Activated CD4-positive, alpha-beta T cell treated with anti-CD3 and anti-CD28 coated beads for 36 hours (primary cell): ENCODE measurements at places on chromosomes 12 and 14.

DNA sequence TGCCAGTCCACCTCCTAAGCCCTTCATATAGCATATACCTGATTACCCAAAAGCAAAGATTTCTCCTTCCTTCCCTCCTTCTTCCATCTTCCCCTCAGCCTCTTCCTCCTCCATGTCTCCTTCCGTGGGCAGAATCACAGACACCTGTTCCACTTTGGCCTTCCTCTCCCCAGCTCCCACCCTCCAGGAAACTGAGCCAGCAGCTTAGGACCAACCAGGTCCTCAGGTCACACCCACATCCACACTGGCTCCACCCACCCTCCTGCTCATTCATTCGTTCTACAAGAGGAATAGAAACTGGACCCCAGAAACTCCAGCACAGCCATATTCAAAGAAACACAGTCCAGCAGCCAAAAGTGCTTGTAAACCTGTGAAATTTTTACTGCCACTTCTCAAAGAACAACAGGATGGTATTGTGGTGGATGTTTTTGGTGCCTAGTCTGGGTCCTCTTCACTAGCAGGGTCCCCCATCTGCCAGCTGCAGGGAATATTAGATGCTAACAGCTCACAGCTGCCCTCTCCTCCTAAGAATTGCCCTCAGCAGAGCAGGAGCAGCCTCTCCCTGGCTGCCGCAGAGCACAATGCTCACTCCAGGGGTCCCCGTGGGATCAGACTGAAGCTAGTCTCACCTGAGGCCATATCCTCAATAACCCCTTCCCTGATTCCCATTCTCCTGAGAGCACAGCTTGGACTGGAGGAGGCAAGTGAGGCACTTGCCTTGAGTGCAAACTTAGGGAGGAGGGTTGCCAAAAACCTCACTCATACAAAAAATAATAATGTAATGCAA is 18.4 kb downstream of the CMKLR1 start:
- DNase-seq = no peak

DNA sequence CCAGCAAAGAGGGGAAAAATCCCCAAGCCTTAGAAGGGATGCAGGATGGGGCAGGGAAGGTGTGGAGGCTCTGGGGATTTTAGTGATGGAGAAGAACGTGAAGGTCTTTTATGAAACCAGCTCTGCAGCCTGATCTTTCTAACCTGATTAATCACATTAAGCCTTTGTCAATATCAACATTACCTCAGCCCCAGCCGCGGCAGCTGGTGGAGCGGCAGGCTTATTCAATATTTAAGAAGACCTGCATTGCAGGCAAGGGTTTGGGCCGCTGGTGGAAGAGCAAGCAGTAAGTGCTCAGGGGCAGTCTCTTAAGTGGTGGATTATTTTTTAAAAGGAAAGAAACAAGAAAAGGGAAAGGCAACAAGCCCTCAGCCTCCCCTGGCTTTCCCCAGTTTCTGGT is 16.6 kb downstream of the RPH3A start:
- no peak for DNase-seq

DNA sequence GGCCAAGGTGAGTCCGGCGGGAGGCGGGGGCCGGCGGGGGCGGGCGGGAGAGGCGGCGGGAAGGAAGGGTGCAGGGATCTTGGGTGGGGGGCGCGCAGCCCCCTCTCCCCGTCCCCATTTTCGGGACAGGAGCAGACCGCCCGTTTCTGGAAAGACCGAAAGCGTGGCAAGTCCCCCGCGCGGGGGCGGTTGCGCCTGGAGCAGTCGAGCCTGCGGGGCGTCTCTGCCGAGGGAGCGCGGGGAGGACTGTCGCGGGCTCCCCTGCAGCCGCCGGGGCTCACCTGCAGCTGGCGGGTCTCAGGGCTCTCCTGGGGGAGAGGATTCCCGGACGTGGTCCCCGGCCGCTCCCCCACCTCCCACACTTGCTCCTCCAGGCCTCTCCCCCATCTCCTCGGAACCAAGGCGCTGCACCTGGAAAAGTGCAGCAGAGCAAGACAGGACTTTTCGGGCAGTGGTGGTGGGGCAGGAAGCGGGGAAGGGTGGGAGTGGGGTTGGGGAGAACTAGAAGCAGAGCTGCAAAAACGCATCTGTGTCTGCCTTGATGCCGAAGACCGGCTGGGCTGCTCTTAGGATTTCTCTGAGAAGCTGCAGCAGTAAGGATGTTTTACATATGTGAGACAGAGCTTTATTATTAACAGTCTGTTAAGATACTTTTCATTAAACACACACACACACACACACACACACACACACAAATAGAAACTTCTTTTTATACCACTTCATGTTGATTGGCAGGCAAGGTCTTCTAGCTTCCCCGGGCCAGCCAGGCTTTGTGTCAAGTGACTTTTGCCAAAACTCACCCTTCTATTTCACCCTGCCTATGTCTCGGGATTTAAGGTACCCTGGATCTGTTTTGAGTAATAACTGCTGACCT is 677 bp downstream of the C12orf75 start:
- peak; percentile 66 for DNase-seq

DNA sequence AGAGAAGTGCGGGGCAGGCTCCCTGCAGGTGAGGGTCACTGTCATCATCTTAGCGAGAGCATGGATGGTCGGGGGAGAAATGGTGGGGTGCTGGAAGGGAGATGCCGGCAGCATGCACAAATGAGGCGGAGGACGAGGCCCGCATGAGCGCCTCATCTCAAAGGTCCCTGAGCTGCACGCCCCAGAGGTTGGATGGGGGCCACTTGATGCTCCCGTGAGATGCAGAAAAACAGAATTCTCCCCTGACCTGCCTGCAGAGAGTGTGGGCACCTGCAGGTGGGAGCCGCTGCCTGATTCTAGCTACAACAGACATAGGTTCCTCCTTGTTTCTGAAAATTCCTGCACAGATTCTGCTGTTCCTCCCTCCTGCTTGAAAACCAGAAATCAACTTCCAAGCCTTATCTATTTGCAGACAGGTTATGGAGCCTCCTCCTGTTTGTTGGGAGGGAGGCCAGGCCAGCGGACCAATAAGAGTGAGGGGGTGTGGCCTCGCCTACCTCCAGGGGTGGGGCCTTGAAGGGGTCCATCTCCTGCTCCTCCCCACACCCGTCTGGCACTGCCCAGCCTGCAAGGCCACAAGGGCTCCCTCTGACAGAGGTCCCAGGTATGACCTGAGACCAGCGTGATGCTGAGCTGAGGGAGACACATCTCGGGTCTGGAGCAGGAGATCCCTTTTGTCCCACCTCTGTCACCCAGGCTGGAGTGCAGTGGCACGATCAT is 67.2 kb downstream of the KDM2B start:
- peak; percentile 39 for DNase-seq

GRCh38 chr12:113961921-113962710 is 4.0 kb downstream of the RBM19 start:
- DNase-seq = peak; percentile 82

GRCh38 chr14:99654235-99654985 is 9.5 kb downstream of the HHIPL1 start:
- DNase-seq = no peak

GRCh38 chr14:41806366-41806975 is 199.8 kb downstream of the LRFN5 start:
- DNase-seq = no peak

DNA sequence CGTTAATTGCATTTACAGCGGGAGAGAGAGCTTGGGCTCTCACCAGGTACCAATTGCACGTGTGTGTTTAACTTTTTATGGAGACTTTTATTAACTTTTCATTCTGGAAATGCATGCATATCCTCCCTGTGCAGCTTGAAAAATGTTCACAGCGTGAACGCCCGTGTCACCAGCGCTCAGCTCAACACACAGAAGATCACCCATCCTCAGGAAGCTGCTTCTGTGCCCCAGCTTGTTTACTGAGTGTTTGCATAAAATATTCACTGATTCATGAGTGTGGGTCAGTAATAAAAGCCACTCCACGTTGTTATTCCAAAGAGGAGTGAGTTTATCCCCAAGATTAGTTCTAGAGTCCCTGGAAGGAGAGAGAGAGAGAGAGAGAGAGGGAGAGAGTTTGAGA is 75.5 kb upstream of the FZD10 start:
- DNase-seq = no peak

GRCh38 chr12:93099792-93100191 is 170.7 kb upstream of the EEA1 start:
- no peak for DNase-seq

DNA sequence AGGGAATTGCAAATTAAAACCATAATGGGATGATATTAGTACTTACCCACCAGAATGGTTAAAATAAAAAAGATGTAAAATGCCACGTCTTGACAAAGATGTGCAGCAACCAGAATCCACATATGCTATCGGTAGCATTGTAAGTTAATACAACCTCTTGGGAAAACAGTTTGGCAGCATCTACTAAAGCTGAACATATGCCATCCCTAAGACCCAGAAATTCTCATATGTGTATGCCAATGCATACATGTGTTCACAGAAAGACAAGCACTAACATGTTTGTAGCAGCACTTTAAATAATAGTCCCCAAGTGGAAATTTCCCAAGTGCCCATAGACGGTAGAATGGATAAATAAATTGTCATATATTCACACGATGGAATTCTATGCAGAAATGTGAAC is 28.3 kb upstream of the SLC5A8 start:
- DNase-seq = no peak

DNA sequence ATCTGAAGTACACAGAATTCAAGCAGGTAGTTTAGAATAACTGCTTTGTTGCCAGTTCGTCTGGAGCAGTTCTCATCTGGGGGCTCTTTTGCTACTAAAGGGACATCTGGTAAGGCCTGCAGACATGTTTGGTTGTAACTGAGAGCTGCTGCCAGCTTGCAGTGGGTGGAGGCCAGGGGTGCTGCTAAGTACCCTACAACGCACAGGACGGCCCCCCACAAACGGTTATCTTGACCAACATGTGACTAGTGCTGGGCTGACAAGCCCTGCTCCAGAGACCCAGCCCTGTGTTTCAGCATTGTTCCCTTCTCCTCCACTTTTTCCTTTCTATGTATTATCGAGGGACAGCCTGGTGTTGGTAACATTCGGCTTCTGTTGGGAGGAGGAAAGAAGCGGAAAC is 40.8 kb downstream of the FBXO21 start:
- DNase-seq = no peak

- no peak for DNase-seq
Measured at GRCh38 chr14:68397822-68398221, 395.0 kb downstream of the ZFP36L1 start.

DNA sequence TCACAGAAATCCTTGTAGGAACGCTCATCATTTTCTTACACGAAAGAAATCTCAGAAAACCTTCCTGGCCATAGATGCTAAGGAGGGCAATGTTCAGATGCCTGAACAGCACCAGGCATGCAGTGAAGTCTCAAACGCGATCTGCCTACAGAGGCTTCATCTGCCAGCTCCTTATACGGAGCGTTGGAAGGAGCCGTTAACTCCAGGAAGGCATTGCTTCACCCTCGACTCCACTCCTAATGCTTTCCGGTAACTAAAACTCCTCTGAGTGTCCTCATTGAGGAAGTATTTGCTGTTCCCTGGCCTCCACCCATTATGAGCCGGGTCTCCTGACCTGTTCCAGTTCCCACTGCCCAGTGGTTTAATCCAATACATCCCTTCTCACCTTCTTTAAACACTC is 502.7 kb downstream of the BCL11B start:
- no peak for DNase-seq

- no peak for DNase-seq
Measured at GRCh38 chr14:97891515-97891914, 1094.3 kb downstream of the VRK1 start.

DNA sequence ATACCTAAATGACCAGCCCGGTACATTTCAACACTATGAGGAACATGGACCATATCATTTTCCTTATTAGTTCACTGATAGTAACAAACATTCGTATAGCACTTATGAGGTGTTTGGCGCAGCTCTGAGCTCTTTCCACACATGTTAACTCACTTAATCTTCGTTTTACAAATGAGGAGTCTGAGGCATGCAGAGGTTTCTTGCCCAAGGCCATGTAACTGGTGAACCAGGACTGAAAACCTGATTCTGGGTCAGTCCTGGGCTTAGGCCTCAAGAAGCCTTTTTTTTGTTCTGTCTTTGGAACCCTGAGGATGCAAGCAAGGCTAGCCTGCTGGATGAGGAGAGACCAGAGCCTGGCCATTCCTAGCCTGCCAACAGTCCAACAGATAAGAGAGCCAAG is 55.0 kb downstream of the C14orf132 start:
- no peak for DNase-seq

- peak; percentile 87 for DNase-seq
Measured at GRCh38 chr14:20412876-20413743, at the start of gene TEP1. Gene TEP1 (minus strand): TSS chr14:20413501. CDS start chr14:20408439, 5,062 bp downstream.

- no peak for DNase-seq
Measured at GRCh38 chr12:78568321-78569020, 296.1 kb upstream of the SYT1 start.

GRCh38 chr14:62943202-62943601 is 102.1 kb downstream of the KCNH5 start:
- no peak for DNase-seq

GRCh38 chr12:3803865-3804472 is 51.1 kb upstream of the CRACR2A start:
- peak; percentile 84 for DNase-seq

- DNase-seq = no peak
Measured at GRCh38 chr12:95859947-95860850, 1.4 kb downstream of the SNRPF start.

GRCh38 chr14:93838238-93838637 is 50.0 kb upstream of the PRIMA1 start:
- DNase-seq = no peak

DNA sequence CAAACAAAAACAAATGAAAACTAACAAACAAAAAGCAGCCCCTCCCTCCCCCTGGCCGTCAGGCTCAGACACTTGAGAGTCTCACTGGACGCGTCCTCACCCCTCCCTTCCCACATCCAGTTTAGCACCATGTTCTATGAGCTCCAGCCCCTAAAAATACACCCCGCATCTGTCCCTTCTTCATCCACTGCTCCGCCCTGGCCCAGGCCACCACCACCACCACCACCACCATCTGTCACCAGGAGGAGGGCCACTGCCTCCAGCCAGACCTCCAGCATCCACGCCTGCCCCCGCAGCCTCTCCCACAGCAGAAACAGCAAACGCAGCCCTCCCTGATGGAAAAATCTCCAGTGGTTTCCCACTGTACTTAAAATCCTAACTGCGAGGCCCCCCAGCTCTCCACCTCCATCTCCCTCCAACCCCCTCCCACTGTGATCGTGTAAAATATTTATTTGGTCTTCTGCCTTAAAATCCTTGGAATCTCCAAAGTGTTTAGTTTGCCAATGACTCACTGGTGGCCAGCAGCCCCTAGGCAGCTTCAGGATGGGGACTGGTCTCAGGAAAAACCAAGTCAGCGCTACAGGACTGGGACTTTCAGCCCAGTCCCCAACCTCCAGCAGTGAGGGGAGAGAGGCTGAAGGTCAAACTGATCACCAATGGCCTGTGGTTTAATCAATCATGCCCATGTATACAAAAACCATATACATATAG is 95.1 kb downstream of the SCARB1 start:
- DNase-seq = no peak

DNA sequence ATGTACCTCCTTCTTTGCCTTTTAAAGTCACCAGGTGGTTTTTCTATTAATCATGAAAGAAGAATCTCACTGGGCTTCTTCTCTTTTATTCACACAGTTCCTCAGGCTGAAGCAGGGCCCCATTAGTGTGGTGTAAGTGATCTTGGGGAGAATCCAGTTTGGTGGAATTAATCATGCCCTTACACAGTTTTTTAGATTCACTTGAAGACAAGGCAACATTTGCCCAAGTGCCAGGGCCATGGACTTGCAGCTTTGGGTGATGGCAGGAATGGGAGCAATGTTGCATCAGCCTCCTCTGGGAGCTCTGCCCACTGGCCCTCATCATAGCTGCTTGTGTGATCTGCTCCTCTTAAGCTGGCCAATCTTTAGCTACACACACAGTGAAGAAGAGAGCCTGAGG is 33.8 kb downstream of the KCNK10 start:
- DNase-seq = no peak

- no peak for DNase-seq
Measured at GRCh38 chr14:68584786-68585185, 208.1 kb downstream of the ZFP36L1 start.
